ENCODE measurements at places on chromosomes 12 and 14. TPM values are rescaled to one million over a fixed set of nuclear protein-coding genes. Genes with fewer than 3 reads are reported as not detected.

ALDH2 gene
- total RNA-seq: 205 TPM

CPM gene
- 57.3 TPM for total RNA-seq

DPF3 gene
- total RNA-seq: 0.13 TPM

ISCU gene
- total RNA-seq: 299 TPM

LRTM2 gene
- total RNA-seq: not detected

GALC gene
- total RNA-seq: 14.8 TPM

SIX4 gene
- 2.4 TPM for total RNA-seq

SSPN gene
- 35.9 TPM for total RNA-seq

TAS2R7 gene
- total RNA-seq: not detected

KRT73 gene
- not detected for total RNA-seq

GSC gene
- not detected for total RNA-seq

MYO1H gene
- not detected for total RNA-seq
